Activated CD4-positive, alpha-beta T cell treated with anti-CD3 and anti-CD28 coated beads, Interleukin-2, amount 50 U/mL, for 1 hour (primary cell): ENCODE measurements at places on chromosomes 6 and 20.

DNA sequence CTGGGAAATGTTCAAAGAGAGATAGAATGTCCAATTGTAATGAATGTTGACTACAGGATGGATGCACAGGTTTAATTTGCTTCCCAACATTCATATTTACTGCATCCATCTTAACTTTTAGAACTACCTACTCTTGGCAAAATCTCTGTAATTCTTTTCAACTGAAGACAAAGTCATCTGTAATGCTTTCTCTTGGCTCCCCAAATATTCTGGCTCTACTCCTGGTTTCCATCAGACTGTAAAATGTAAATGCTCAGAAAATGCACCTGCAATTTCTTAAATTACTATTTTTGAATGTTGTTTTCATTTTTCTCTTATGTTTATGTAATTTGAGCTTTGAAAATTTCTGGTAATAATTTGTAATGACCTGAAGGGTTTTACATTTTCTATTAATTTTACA, 480.8 kb upstream of the IMPG1 start:
- no peak for DNase-seq

GRCh38 chr6:43744491-43744890, 25.5 kb upstream of the VEGFA start:
- no peak for DNase-seq

GRCh38 chr6:149035766-149036165, 281.7 kb upstream of the TAB2 start:
- DNase-seq, result no peak

DNA sequence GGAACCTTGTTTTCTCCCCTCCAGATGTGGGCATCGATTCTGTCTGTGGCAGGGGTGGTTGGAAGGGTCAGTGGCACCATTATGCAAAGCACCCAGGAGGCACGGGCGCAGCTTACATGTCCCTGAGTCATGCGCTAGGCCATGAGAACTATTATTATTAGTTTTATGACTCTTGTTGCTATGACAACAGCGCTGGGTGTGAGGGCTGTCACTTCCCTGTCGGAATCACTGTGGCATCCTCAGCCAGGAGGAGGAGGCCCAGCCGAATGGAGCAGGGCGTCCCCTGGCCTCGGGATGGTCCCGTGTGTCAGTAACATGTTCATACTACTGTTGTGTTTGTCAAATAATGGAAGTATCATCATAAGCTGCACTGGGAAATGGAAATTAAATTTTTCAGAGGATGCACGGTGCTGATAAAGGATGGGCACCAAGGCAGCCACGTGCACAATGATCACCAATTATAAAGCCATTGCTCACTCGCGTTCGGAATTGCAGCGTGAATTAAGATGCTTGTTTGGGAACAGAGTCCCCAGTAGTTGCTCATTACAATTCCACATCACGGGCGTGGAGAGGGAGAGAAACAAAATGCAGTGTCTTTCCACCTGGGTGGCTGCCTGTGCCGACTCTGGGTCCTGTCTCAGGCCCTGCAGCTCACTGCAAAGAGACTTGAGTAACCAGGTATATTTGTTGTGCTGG, 247.9 kb downstream of the CDH4 start:
- no peak for DNase-seq

GRCh38 chr6:138037009-138037504, 70.2 kb downstream of the PERP start:
- DNase-seq, result no peak

GRCh38 chr6:166489301-166490155, 97.0 kb downstream of the RAMACL start:
- DNase-seq, result no peak

DNA sequence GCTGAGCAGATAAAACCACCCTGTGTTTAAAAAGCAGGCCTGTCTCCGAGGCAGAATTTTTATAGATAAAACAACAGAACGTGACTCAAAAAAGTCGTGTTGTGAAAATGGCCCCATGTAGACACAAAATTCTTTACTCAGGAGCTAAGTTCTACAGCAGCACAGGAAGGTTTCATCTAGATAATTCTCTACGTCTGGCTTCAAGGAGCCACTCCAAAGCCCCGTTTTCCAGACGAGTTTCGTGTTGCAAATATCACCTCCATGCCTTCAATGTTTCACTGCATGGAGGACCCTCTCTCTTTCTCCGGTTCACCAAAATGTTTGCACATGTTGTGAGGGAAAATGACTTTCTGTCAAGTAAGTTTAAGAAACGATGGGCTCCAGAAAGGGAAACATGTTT, 12.0 kb upstream of the BMP7 start:
- no peak for DNase-seq

DNA sequence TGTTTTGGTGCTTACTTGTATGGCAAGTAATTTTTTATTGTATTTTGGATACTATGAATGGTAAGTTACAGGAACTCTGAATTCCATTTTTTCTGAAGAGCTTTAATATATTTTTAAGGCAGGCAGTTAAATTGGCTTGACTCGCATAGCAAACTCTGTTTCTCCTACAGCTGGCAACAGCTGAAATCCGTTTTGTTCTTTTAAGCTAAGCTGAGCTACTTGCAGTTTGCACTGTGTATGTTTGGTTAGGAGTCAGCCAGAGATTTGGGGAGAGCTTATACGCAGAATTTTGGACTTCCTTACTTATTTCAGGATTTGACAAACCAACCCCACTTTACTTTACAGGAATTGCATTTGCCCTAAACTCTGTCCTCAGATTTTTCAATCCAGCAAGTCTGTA, 179.1 kb downstream of the COL19A1 start:
- no peak for DNase-seq

GRCh38 chr20:21559305-21559704, 45.4 kb upstream of the NKX2-2 start:
- no peak for DNase-seq

DNA sequence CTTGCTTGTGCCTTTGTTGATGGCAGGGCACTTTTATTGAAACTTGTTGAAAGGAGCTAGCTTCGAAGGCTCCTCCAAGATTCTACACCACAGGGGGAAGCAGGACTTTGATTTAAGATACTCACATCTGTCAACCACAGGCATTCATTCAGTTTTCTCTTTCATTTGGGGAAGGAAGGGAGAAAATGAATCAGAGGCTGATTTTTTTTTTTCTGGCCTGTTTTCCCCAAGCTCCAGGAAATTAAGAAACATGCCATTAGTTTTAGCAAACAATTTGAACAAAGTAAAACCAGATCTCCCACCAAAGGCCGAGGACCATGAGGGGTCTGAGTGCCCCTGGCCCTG, 8.7 kb upstream of the APCDD1L start:
- no peak for DNase-seq

DNA sequence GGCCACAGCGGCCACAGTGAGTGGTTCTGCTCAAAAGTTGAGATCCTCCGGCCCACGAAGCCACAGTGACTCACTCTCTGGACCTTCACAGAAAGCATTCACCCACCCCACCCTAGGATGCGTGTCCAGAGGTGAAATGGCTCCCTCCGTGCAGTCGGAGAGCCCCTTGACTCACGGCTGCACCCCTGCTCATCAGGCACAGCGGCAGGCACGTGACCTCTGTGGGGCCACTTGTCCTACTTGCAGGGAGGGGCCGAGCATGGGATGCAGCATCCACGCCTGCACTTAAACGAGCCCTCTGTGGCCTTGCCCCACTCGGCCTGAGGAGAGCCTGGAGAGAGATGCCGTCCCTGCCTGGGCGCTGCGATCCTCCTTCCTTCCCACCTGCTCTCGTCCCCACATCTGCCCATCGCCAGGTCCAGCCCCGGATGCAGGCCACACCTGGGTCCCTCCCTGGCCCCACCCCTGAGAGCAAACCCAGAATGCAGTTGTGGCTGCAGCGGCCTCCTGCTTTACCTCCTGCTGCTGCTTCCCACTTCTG, 28.7 kb downstream of the NTSR1 start:
- DNase-seq, result no peak

DNA sequence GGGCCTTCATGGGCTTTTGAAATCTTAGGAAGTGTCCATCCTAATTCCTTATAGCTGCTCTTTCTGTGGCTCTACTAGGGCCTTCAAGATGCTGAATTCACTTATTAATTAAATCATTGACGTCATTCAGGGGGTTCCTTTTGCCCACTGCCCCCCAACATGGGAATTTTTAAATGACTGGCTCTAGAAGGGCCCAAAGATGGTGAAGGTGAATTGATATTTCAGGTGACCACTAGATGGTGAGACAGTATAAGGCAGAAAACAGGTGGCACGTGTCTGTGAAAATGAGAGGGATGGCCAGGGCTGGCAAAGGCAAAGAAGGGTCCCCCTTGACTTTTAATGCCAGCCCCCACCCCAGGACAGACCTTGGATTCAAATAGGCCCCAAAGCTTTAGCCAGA, 11.8 kb downstream of the GNAS start:
- DNase-seq, result no peak

- no peak for DNase-seq
These were observed 1076.4 kb downstream of the HACE1 start for GRCh38 chr6:103783329-103783728.

- no peak for DNase-seq
These were observed 57.8 kb downstream of the POPDC3 start for GRCh38 chr6:105121981-105122380.

GRCh38 chr6:70270287-70271005, 32.4 kb downstream of the COL9A1 start:
- no peak for DNase-seq

GRCh38 chr20:19808498-19808897, 50.4 kb downstream of the RIN2 start:
- no peak for DNase-seq

DNA sequence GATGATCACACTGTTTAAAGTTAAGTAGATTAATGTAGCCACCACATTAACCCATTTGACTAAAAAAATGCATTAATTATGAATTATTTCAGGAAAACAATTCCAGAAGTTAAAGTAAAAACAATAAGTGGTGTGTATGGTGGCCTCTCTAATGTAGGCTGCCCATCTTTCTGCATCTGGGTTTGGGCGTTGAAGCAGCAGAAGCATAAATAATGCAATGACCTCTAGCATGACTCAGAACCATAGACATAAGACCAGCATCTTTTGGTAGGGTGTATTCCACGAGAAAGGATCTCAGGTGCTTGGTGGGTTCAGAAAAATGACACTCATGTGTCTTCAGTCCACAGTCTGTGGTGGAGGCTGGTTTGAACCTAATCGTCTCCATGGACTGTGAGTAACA, 18.6 kb upstream of the NKAIN2 start:
- DNase-seq, result no peak

DNA sequence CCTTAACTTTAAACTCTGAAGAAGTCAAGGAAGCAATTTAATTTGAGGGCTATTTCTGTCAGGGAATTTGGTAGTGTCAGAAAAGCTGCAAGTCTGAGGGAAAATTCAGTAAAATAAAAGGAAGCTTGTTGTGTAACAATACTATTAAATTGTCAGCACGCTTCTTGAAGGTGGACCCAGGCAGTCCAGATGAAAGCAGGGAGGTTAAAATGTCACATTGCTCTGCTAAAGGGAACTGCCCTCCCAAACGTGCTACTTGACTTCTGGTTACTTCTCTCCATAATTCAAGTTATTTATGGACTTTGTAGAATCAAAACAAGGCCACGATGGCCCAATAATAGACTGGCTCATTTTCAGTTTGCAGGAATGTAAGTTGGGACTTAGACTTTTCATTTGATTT, 28.2 kb upstream of the ARMC2 start:
- no peak for DNase-seq

DNA sequence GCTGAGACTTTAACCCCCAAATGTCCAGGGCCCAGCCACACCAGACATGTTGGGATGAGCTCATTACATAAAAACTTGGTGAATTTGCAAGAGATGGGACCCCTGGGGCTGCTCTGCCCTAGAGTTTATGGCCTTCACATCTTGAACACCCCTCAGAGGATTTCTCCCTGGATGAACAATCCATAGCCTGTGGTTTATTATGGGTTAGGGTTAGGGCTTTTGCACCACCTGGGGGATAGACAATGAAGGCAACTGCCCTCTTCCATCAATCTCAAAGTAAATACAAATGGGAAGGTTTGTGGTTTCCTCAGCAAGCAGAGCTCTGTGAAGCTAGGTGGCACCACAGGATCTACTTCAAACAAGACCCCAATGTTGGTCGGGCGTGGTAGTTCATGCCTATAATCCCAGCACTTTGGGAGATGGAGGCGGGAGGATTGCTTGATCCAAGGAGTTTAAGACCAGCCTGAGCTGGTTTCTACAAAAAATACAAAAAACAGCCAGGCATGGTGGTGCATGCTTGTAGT, 17.4 kb downstream of the SPINT3 start:
- DNase-seq, result no peak

DNA sequence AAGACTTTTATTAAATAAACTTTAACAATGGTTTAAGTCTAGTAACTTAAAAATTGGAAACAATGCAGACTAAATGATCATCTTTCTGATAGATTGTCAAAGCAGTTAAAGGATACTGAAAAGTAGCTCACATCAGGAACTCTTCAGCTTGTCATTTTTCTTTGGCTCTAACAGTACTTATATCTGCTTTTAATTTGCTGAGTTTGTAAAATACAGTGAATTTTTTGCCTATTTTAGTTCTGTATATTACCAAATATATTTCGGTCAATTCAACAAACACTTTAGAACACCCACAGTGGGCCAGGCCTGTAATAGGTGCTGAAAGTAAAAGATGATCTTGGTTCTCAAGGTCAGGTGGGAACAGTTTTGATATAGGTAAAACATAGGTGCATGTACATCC, 22.3 kb downstream of the MKKS start:
- DNase-seq, result no peak

- no peak for DNase-seq
These were observed 350.8 kb upstream of the TSHZ2 start for GRCh38 chr20:52621401-52621800.

DNA sequence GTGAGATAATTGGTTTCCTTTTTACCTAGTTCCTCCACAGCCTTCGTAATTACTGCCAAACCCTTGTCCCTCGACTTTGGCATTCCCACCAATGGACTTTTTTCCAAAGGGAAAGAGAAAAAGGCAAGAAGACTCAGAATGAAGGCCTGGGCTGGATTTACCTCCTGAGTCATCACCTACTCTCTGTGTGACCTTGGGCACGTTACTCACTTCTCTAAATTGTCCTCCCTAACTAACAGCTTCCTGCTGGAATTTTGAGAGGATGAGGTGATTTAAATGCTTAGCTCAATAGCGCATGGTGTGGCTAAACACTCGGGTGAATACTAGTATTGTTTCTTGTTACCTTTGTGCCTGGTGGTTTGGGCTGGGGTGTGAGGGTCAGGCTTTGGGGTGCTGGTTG, 146.6 kb downstream of the DHX35 start:
- no peak for DNase-seq

- no peak for DNase-seq
These were observed 218.4 kb upstream of the GGTLC1 start for GRCh38 chr20:24206995-24207394.

DNA sequence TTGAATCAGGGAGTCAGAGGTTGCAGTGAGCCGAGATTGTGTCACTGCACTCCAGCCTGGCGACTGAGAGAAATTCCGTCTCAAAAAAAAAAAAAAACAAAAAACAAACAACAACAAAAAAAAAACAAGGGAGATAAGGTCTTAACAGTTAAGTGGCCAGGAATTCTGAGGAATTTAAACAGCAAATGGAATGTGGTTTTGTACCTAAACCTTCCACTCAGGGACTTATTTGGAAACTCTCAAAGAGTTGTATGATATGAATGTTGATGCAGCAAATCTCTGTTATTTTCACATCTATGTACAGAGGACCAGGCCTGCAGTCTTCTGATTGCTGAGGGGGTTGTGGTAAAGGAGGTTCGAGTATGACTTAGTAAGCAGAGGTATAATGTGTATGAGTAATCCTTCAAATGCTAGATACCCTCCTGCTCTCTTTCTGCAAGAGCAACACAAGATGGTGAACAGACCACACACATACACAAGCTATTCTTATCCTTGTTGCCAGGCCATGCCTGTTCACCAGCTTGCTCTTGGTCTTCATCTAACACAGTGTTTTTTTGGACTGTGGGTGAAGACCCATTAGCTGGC, 174.9 kb upstream of the SCGN start:
- no peak for DNase-seq

- DNase-seq, result no peak
These were observed 72.3 kb upstream of the IPCEF1 start for GRCh38 chr6:154428897-154429296.
